ENCODE measurements at places on chromosomes 12 and 14.

DNA sequence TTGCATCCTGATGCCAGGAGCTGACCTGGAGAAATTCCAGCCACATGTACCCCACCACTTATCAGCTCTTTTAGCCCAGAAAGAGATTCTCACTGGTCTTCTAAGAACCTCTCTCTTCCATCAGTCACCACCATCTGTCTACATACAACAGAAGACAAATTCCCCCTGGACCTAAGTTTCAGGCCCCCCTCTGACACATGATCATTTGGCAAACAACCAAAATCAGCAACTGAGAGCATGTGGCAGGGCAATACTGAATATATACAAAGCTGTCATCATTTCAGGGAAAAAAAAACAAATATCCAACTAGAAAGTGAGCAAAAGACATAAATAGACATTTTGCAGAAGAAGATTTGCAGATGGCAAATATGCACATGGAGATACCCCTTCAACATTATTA lies 180.2 kb downstream of the FOXN3 start:
- no peak for DNase-seq

DNA sequence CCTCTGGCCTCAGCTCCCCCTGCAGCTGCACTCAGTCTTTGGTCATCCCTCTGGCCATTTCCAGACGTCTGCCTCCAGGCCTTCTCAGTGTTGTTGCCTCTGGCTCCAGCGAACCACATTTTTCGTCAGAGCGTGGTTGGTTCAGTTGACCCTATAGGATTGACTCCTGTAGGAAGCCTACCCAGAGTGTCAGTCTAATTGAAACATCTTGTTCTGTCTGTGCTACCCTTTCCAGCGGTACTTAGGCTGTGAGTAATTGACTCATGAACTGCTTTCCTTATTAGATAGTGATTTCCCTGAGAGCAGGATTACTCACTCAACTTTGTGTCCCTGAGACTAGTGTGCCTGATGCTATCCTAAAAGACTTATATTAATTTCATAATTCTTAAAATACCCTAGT lies 373.2 kb downstream of the ATP23 start:
- DNase-seq: no peak

- no peak for DNase-seq
Measured at GRCh38 chr12:75596406-75596805, 85.0 kb upstream of the KRR1 start.

- DNase-seq: no peak
Measured at GRCh38 chr14:105014032-105014431, 6.9 kb downstream of the CDCA4 start.

Data from stimulated activated CD8-positive, alpha-beta memory T cell treated with anti-CD3 and anti-CD28 coated beads, Interleukin-15, amount 100 ng/mL, for 4 hours (primary cell).